Kidney glomerular epithelial cell (primary cell): ENCODE measurements at places on chromosomes 3 and 15.
A peak's percentile ranks its signal among the peaks of the same experiment; 100 is the strongest.

DNA sequence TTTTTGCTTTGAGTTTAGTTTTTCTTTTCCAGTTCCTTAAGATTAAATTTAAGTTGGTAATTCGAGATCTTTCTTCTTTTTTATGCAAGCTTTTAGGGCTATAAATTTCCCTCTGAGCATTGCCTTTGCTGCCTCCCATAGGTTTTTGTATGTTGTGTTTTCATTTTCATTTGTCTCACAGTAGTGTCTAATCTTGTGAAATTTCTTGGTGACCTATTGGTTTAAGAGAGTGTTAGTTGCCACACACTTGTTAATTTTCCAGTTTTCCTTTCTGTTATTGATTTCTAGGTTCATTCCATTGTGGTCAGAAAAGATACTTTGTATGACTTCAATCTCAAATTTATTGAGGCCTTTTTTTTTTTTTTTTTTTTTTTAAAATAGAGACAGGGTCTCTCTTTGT, 18.3 kb upstream of the IL20RB start:
- DNase-seq, result no peak

DNA sequence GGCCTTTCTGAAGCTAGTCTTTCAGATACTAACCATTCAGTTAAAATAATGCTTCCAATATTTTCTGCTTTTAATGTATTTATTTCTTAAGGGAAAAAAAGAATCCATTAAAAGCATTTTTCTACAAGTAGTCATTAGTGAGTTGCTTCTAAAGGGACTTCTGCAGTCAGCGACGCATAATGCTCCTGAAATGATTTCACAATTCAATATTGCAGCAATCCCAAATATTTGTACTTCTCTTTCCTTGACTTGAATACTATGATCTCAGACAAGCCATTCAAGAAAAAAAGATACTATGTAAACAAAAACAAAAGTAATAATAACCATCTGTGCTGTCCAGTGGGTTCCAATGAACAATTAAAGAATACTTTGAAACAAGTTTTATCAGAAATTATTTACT, 681.0 kb downstream of the DIPK2A start:
- peak; percentile 5 for DNase-seq

GRCh38 chr15:40100947-40101905, 7.5 kb downstream of the BMF start:
- DNase-seq, result no peak

GRCh38 chr15:77646104-77646694, 13.5 kb upstream of the LINGO1 start:
- DNase-seq, result no peak

- no peak for DNase-seq
Measured at GRCh38 chr15:69857686-69858391, 239.9 kb downstream of the TLE3 start.

DNA sequence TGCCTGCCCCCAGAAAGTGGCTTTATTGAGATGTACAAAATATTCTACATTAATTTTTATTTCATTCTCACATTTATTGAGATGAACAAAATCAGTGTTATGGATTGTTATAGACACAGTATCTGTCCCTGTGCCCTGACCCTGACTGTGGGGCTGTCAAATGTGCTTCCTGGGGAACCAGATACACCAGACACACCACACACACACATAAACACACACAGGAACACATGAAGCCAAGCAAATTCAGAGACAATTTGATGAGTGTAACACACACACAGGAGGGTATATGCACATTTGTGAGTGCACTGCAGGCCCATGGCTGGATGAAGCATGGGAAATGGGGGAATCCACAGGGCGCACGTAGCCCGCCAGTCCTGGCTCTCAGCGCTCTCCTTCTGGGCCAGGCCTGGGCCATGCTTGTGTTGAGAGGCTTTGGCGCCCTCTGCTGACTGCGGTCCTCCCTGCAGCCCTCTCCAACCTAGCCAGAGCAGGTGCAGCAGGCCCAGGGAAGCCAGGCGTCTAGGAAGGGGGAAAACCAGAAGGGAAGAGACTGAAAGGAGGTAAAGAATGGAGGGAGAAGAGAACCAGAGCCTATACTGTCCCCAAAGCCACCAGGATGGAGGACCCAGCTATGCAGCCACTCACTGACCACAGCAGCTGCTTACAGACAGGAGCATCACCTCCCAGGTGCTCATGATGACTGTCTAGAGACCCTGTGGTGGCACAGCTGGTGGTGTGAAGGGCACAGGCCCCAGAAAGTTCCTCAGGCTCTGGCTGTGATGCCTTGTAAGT, 18.0 kb upstream of the LOXL1 start:
- DNase-seq, result peak; percentile 21

- DNase-seq, result no peak
Measured at GRCh38 chr3:190359813-190360212, 28.1 kb upstream of the CLDN16 start.

DNA sequence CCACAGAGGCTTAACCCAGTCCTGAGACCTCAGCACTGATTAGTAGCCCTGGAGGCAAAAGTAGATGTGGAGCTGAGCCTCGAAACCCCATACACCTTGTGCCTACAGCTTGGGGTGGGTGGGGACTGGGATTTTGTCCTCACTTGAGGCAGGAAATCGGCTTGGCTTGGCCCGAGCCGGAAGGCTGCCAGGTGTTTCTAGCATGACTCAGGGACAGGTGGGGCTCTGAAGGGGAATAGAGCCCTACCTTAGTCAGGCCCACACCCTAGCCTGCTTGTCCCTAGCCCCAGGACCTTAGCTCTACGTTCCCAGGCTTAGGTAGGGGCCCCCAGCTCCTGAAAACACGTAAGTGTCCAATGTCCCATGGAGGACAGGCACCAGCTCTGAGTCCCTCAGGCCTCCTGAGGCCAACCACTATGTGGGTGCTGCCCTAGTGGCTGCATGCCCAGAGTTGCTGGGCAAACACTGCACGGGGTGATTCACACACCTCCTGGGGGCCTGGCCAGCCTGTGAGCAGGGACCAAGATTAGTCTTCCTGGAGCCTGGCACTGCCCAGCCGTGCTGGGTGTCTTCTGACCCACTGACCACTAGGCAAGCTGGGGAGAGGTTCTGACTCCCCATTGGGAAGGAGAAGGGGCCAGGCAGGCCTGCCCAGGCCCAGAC, 3.1 kb downstream of the MST1R start:
- peak; percentile 75 for DNase-seq

- DNase-seq, result no peak
Measured at GRCh38 chr15:38843051-38843501, 278.5 kb upstream of the RASGRP1 start.

- DNase-seq, result no peak
Measured at GRCh38 chr3:177591379-177591778, 394.1 kb upstream of the TBL1XR1 start.

DNA sequence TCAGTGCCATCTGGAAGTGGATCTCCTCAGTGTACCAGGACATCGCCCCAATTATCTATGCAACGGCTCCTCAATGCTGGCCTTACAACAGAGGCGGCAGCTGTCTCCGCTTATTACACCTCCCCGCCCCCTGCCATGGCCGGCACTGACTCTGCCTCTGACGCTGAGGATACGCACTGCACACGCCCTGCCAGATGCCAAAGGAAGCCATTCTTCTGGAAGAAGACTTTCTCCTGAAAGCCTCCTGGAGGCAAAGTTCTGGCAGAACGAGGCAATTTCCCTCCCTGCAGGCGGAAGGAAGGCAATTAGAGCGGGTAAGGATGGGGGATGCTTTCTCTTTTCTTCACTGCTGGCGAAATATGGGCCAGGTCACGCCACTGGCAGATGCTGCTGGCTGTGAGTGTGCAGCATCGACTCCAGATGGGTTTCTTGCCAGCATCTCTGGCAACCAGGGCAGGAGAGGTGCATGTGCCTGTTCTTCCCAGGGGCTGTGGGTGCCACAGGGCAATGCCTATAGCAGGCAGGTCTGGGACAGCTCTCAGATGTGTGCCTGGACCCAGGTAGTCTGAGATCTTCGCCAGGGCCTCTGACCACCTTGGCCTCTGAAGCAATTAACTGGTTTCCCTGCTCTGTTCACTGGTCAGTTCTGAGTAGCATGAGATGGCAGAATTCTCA, 62.2 kb upstream of the MRPS22 start:
- no peak for DNase-seq
